ENCODE measurements at places on chromosomes 4 and X. TPM values are rescaled to one million over a fixed set of nuclear protein-coding genes. Genes with fewer than 3 reads are reported as not detected.

The DRP2 gene
- total RNA-seq = 0.39 TPM

DNA sequence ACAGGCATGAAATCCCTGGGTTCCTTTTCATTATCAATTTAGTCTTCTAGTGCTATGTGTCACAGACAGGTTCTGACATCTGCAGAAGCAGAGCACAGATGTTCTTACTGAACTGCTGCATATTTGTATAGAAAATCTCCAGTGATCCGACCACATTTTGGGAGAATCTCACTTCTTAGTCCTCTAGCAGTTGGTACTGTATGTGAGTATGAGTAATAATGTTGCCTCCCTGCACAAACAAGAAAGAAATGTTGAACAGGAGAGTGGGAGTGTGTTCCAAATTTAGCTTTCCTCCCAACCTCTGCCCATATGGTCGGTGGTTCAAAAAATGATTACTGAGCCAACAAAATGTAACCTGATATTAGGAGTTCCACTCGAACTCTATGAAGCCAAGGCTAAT, 165.3 kb upstream of the GPC4 start:
- no peak for DNase-seq
- no peaks in the 10 kb centered on the region for H3K36me3 ChIP-seq
- no peak overlapping the region for H3K4me3 ChIP-seq
- H3K27me3 ChIP-seq = peaks cover 6% of the 10 kb centered on the region
- peaks cover 25% of the 10 kb centered on the region for H3K4me1 ChIP-seq

GRCh38 chr4:163121689-163122088, 45.0 kb downstream of the NAF1 start:
- H3K36me3 ChIP-seq = peaks cover 25% of the 10 kb centered on the region
- no peaks in the 10 kb centered on the region for H3K4me1 ChIP-seq
- H3K27me3 ChIP-seq = no peaks in the 10 kb centered on the region
- no peak overlapping the region for H3K4me3 ChIP-seq

The SLAIN2 gene
- 35.8 TPM for total RNA-seq

GRCh38 chr4:47490550-47490949, 5.5 kb downstream of the ATP10D start:
- no peak for DNase-seq
- H3K36me3 ChIP-seq = no peaks in the 10 kb centered on the region
- peaks cover 6% of the 10 kb centered on the region for H3K4me1 ChIP-seq
- H3K27me3 ChIP-seq = peaks cover 8% of the 10 kb centered on the region
- H3K27ac ChIP-seq = no peak overlapping the region
- no peak overlapping the region for H3K4me3 ChIP-seq

The ASB12 gene
- 0.60 TPM for total RNA-seq

DNA sequence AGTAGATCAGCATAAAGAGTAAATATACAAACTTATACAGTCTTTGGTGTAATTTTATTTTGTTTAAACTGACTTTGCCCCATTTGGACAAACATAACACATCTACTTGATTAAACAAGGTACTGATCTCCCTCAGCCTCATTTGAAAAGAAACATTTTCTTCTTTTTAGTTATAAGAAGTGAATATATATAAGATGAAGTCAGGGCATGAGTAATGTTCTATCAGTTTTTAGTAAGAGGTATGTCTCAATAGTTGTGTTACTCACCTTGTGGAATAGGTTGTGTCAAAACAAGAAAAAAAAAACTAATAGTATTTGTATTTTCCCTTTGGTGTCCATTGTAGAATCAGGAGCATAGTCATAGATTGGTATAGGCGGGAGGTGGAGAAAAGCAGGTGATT, 327.4 kb downstream of the RPA4 start:
- H3K36me3 ChIP-seq = no peaks in the 10 kb centered on the region
- no peaks in the 10 kb centered on the region for H3K27me3 ChIP-seq
- no peaks in the 10 kb centered on the region for H3K4me1 ChIP-seq

The TEC gene
- 10.5 TPM for total RNA-seq

The SLC4A4 gene
- total RNA-seq = 1.1 TPM

DNA sequence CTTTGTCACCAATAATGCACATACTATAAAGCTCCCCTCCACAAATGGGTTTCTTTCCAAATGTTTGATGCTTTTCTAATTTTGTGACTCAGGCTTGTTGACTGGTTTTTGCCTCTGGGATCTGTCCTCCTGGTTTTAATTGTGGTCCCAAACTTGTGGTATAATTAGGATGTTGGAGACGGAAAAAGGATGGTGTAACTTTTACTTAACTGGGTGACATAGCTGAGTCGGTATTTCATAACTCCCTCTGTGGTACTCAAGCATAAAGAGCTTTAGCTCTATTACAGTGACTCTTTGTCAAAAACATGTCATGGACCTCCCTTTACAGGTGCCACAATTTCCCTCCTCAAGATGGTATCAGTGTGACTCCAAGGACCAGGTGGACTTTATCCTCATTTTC, 119.7 kb upstream of the RBPJ start:
- no peak overlapping the region for H3K4me3 ChIP-seq
- no peak overlapping the region for H3K27ac ChIP-seq
- DNase-seq = no peak
- peaks cover 13% of the 10 kb centered on the region for H3K27me3 ChIP-seq
- H3K4me1 ChIP-seq = peaks cover 10% of the 10 kb centered on the region

The MAGEE2 gene
- total RNA-seq = not detected

DNA sequence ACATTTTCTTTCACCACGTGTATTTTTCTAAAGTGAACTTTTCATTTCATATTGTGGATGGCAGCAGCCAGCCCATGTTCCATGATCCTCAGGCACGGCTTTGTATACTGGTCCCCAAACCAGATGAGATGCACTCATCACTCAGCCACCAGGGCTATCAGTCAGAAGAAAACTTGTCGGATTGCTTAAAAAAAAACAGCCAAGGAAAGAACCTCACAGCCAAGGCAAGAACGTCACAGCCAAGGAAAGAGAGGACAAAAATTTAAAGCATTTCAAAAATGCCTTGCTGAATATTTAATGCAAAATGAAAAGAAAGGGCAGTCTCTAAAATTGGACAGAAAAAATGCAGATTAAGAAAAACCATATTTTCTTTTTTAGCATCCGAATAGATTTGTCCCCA, 333.3 kb downstream of the PDGFC start:
- H3K4me3 ChIP-seq = no peak overlapping the region
- peaks cover 25% of the 10 kb centered on the region for H3K4me1 ChIP-seq
- no peaks in the 10 kb centered on the region for H3K27me3 ChIP-seq
- H3K36me3 ChIP-seq = no peaks in the 10 kb centered on the region
- no peak for DNase-seq
- no peak overlapping the region for H3K27ac ChIP-seq

DNA sequence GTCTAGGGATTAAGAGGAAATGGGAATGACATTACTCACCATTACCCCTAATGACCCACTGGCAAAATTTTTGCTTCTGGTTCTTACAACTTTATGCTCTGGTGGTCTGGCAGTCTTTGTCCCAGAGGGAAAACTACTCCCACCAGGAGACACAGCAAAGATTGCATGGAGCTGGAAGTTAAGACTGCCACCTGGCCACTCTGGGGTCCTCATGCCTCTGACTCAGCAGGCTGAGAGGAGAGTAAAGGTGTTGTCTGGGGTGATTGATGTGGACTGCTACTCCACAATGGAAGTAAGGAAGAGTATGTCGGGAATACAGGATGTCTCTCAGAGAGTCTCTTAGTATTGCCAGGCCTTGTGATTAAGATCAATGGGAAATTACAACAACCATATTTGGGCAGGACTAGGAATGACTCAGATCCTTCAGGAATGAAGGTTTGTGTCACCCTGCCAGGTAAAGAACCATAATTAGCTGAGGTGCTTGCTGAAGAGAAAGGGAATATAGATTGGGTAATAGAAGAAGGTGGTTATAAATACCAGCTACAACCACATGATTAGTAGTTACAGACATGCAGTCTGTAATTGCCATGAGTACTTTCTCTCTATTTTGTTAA, 215.5 kb downstream of the GPAT3 start:
- no peak overlapping the region for H3K27ac ChIP-seq
- H3K4me3 ChIP-seq = no peak overlapping the region
- no peak for DNase-seq
- no peaks in the 10 kb centered on the region for H3K4me1 ChIP-seq

DNA sequence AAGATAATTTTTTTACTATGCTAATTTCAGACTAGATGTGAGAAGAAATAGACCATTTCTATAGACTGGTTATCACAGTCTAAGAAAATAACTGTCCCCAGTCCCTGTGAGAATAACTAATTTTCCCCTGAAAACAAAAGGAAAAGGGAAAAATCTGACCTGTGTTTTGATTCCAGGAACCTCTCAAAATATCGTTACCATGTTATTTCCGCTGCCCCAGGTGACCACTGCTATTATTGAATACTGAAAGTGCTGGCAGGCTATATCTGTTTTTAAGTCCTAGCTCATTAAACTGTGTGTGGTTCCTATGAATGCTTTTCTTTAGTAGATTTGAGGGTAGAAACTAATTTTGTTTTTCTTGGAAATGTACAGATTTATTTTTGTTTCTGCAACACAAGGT, 83.6 kb downstream of the GAB1 start:
- 0 out of 2 replicates have a peak, but pooled peaks cover 2% of the 10 kb centered on the region for H3K4me1 ChIP-seq
- no peak for DNase-seq
- no peaks in the 10 kb centered on the region for H3K27me3 ChIP-seq

The CXCL6 gene
- total RNA-seq = 3.8 TPM

GRCh38 chr4:20416800-20417199, 165.1 kb downstream of the SLIT2 start:
- no peak overlapping the region for H3K4me3 ChIP-seq
- peaks cover 5% of the 10 kb centered on the region for H3K4me1 ChIP-seq
- H3K36me3 ChIP-seq = no peaks in the 10 kb centered on the region

- H3K27me3 ChIP-seq = peaks cover 7% of the 10 kb centered on the region
- H3K36me3 ChIP-seq = no peaks in the 10 kb centered on the region
- H3K4me1 ChIP-seq = peaks cover 5% of the 10 kb centered on the region
- no peak overlapping the region for H3K4me3 ChIP-seq
These were observed 135.1 kb downstream of the ARHGAP6 start for GRCh38 chrX:11530621-11531020.

DNA sequence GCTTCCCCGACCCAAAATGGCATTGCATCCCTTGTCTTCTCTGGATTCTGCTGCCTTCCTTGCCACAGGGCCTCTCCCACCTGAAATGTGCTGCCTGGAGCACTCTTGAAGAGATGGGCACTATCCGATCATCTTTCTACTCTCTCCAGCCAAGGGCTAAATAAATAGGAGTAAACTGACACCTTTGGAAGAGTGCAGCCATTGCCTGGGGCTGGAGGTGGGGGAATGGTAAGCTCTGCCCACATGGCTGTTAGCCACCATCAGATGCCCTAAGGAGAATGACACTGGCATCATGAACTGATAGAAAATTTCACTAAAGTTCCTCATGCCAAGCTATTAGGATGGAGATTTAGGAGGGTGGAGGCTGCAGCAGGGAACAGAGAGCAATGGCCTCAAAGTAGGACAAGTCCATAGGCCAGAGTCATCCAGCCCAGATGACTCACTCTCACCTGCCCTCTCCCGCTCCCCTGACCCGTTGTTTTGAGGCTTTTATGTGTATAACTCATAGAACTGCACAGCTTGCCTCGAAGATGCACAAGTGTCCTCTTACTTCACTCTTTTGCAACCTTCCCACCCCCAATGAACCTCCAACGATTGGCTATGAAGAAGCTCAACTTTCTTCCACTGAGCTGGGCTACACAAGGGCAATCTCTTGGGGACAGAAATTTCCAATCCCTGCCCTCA, 822 bp upstream of the PFKFB1 start:
- H3K36me3 ChIP-seq = no peaks in the 10 kb centered on the region
- H3K27ac ChIP-seq = no peak overlapping the region
- no peak overlapping the region for H3K4me3 ChIP-seq
- DNase-seq = no peak
- H3K4me1 ChIP-seq = peaks cover 2% of the 10 kb centered on the region

GRCh38 chr4:187059021-187059420, 335.4 kb upstream of the FAT1 start:
- H3K4me1 ChIP-seq = peaks cover 8% of the 10 kb centered on the region
- H3K36me3 ChIP-seq = no peaks in the 10 kb centered on the region
- no peak for DNase-seq
- no peak overlapping the region for H3K27ac ChIP-seq
- no peaks in the 10 kb centered on the region for H3K27me3 ChIP-seq

DNA sequence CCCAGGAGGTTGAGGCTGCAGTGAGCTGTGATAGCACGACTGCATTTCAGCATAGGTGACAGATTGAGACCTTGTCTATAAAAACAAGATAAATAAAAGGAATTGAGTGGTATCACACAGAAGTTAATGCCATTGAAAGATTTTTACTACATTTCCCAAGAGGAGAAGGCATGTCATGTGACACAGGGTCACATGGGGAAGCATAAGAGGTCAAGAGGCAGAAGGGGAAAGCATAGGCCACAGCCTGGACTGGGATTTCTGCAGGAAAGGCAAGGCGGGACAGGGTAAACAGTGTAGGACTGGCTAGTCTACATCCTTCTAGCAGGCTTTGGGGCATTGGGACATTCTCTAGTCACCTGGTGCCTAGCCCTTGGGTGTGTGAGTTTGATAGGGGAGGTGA, 88.6 kb downstream of the PDGFRA start:
- no peak for DNase-seq
- H3K36me3 ChIP-seq = no peaks in the 10 kb centered on the region
- no peaks in the 10 kb centered on the region for H3K27me3 ChIP-seq
- H3K4me1 ChIP-seq = peaks cover 4% of the 10 kb centered on the region
- no peak overlapping the region for H3K4me3 ChIP-seq

The AFM gene
- total RNA-seq = not detected

- DNase-seq = no peak
- H3K27ac ChIP-seq = peak overlapping the region; percentile 67
- H3K4me1 ChIP-seq = peaks cover 56% of the 10 kb centered on the region
- no peaks in the 10 kb centered on the region for H3K27me3 ChIP-seq
- no peak overlapping the region for H3K4me3 ChIP-seq
- no peaks in the 10 kb centered on the region for H3K36me3 ChIP-seq
These were observed 71.8 kb downstream of the NBDY start for GRCh38 chrX:56800801-56801200.

DNA sequence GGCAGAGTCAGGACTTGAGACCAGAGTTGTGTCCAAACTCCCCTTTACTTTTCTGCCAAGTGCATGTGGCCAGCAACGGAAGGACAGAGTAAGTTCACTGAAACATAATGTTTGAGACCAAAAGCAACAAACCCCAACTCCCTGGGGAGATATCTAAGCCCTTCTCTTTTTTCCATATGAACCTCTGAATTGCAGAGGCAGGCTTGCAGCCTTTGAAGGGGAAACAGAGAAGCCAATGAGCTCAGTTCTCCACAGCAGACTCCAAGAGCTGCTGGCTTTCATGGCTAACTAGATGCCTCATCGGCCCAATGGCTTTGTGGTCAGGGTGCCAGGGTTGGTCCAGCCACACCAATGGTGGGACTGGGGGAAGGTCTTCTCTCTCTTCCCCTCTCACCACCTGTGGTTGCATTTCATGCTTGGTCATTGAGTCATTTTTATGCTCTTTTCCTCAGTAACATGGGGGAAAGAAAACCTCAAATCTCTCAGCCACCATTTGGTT, 34.0 kb downstream of the STARD8 start:
- no peak overlapping the region for H3K4me3 ChIP-seq
- no peaks in the 10 kb centered on the region for H3K36me3 ChIP-seq
- peaks cover 56% of the 10 kb centered on the region for H3K4me1 ChIP-seq
- H3K27me3 ChIP-seq = peaks cover 3% of the 10 kb centered on the region

GRCh38 chrX:143663755-143664154, 27.9 kb upstream of the SLITRK4 start:
- peaks cover 22% of the 10 kb centered on the region for H3K36me3 ChIP-seq
- H3K27ac ChIP-seq = no peak overlapping the region
- no peak overlapping the region for H3K4me3 ChIP-seq
- no peaks in the 10 kb centered on the region for H3K27me3 ChIP-seq
- H3K4me1 ChIP-seq = no peaks in the 10 kb centered on the region

The NLGN4X gene
- total RNA-seq = 66.9 TPM

All from WTC11 (cell line).